ENCODE measurements at places on chromosomes 12 and 14.

GRCh38 chr12:68474467-68475204 lies 136.1 kb upstream of the RAP1B start:
- DNase-seq: no peak

DNA sequence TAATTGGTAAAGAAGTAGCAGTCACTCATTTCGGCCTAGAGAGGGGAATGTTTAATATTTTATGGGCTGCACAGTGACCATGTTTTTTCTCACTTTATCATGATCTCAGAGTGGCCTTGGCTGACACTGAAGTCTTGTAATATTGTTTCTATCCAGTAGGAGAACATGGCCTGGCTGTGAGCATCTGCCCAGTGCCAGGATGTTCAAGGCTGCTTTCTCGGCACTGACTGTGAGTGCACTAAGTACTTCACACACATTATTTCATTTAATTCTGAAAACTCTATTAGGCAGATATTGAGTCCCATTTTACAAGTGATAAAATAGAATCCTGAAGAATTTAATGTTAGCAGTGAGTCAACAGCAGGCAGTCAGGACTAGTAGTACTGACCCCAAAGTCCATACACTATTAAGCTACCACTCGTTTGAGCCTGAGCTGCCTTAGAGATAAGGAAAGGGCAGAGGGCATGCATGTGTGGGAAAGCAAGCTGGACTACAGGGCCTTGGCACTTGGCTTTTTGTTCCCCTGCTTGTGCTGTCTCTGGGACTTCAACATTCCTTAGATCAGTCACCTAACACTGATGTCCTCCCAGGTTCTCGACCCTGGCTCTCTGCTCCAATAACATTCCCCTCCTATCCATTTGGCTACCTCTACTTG lies 42.2 kb upstream of the APPL2 start:
- DNase-seq: peak; percentile 56

GRCh38 chr14:93527203-93527607 lies 96.5 kb downstream of the UNC79 start:
- DNase-seq: no peak

GRCh38 chr12:68163560-68164081 lies 4.1 kb upstream of the IFNG start:
- no peak for DNase-seq
